Stimulated activated CD4-positive, alpha-beta T cell treated with anti-CD3 and anti-CD28 coated beads, Interleukin-15, amount 100 ng/mL, for 1 hour (primary cell): ENCODE measurements at places on chromosomes 6 and 20.

GRCh38 chr6:136786658-136787057 is 5.6 kb downstream of the MAP3K5 start:
- no peak for DNase-seq

GRCh38 chr6:153084393-153084792 is 46.7 kb downstream of the RGS17 start:
- no peak for DNase-seq

DNA sequence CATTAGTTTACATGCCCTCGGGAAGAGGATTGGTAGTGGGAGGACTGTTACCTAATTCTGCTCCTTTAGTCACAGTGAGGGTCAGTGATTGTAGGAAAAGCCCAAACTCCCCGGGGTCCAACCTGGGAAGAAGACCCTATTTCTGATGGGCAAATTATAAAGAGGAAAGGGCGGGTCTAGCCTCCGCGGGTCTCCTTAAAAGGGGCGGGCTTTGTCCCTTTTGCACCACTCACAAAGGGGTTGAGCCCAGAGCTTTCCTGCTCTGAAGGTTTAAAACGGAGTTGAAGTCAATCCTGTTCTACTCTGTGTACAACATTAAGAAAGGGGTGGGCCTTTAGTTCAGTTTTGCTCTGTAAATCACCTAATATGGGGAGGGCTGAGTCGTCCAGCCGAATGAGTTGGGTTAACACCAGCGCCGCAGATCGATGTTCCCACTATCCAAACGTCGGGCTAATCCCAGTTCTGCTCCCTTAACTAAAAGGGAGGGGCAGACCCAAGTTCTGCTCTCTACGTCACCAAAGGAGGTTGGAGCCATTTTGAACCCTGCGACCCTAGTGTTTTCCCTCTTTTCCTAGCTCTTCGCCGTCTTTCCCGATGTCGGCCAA is 920 bp upstream of the RNF5 start:
- DNase-seq: no peak

GRCh38 chr6:15526212-15526701 is 136.6 kb downstream of the DTNBP1 start:
- no peak for DNase-seq

DNA sequence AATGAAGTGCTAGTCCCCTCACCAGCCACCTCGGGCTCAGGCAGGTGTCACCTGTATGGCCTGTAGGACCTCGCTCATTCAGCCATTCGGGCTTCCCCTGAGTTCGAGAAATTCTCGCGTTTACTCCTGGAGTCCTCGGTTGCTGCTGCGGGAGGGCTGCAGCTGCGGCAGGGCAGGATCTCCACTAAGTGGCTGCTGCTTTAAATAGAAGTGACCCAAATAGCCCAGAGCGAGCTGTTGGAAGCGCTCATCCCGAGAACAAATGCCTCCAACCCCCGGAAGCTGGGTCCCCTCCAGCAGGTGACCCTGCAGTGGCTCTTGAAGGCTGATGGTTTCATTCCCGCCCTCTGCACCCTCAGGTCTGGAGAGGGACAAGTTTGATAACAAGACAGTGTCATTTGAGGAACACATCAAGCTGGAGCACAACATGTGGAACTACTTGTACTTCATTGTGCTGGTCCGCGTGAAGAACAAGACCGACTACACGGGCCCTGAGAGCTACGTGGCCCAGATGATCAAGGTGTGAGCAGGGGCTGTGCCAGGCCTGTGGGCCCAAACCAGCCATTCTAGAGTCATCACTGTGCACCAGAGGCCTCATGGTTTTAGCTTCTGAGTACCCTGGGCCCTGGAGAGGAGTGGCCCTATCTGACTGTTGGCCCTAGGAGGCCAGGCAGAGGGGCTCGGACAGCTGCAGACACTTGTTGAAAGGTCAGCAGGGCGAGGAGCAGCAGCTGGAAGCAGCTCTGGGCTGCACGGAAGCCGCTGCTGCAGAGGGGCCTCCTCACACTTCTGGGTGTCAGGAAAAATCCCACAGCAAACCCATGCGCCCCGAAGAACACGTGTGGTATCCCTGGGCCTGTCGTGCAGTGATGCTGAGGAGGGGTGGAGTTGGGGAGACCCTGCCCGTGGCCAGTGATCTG is 18.1 kb downstream of the UQCC2 start:
- DNase-seq: no peak

- DNase-seq: no peak
Measured at GRCh38 chr6:136774228-136775041, 17.8 kb downstream of the MAP3K5 start.
